ENCODE measurements at places on chromosomes 4 and X.

- no peak for DNase-seq
Measured at GRCh38 chr4:101200561-101200960, 146.8 kb downstream of the PPP3CA start.

DNA sequence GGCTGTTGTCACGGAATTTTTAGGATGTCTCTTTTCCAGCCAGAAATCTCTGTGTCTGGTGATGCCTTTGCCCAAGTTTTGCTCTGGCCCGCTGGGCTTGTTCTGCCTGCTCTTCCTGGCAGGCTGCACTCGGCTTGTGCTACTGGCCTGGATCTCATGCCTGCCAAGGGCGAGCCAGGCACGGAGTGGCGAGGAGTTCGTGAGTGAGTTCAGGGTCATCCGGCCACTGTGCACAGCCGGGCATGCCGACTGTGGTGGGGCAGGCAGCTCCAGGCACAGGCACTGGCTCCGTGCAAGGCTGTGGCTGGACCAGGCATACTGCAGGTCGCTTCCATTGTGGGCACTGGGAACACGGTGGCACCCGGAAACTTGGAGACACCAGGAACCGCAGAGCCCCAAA, 129.1 kb downstream of the ARHGAP10 start:
- DNase-seq: no peak

GRCh38 chr4:113502476-113502875, 259.1 kb downstream of the CAMK2D start:
- DNase-seq: no peak

- no peak for DNase-seq
Measured at GRCh38 chr4:23260511-23260910, 567.8 kb downstream of the GBA3 start.

- no peak for DNase-seq
Measured at GRCh38 chrX:71543316-71543715, 10.4 kb downstream of the OGT start.

DNA sequence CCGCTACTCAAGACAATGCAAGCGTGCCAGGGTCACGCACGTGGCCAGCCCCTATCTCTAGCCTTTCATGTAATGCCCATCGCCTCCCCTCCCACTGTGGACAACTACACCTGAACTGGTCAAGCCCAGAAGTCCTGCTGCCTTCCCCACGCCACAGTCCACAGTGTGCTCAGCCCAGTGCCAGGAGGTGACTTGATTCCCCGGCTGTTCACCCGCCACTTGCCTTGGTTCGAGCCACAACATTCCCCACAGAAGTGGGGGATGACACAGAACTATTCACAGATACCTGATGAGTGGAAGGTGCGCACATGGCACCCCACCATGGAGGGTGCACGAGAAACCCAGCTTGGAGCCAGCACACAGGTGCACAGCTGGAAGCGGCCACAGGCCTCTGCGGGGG, 6.8 kb downstream of the ARHGAP4 start:
- no peak for DNase-seq

GRCh38 chrX:25389266-25389665, 373.5 kb upstream of the ARX start:
- DNase-seq: no peak
